Glomerular endothelial cell (primary cell): ENCODE measurements at places on chromosomes 3 and 15. TPM values are rescaled to one million over a fixed set of nuclear protein-coding genes. Genes with fewer than 3 reads are reported as not detected.

GRCh38 chr15:68192804-68193486 lies 12.2 kb downstream of the CALML4 start:
- DNase-seq = no peak

DNA sequence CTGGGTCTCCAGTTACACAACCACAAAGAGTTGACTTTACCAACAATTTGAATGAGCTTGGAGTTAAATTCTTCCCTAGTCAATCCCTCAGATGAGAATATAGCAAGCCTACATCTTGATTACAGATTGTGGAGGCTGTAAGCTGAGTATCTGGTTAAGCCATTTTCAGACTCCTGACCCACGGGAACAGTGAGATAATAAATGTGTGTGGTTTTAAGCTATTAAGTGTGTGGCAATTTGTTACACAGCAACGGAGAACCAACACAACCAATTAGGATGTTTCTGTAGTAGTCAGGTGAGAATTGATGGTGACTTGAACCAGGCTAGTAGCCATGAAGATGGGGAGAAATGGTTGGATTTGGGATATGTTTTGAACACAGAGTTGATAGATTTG lies 37.7 kb upstream of the SLC4A7 start:
- no peak for DNase-seq

DNA sequence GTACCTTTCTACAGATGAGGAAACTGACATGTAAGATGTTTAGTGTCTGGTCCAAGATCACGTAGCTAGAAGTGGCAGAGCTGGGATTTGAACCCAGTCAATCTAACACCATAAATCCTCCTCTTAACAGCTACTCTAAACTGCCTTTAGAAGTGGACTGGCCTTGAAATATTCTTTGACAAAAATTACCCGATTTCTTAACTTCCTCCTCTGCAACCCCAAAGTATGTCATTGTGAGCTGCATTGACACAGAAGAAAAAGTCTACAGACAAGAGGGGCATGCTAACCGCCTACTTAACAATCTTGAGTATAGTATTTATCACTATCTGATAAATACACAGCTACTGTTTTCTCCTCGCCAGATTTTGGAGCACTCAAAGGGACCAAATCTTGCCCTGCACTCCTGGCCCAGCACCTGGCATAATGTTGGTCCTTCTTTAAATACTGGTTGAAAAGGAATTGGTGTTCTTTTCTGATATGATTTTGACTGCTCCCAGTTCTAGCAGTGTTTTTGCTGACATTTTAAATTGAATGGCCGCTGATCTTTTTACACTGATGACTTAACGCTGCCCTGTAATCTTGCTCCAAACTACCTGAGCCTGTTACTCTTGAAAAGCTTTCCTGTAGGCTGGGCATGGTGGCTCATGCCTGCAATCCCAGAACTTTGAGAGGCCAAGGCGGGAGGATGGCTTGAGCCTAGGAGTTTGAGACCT lies 36.9 kb downstream of the ITPR1 start:
- no peak for DNase-seq

DNA sequence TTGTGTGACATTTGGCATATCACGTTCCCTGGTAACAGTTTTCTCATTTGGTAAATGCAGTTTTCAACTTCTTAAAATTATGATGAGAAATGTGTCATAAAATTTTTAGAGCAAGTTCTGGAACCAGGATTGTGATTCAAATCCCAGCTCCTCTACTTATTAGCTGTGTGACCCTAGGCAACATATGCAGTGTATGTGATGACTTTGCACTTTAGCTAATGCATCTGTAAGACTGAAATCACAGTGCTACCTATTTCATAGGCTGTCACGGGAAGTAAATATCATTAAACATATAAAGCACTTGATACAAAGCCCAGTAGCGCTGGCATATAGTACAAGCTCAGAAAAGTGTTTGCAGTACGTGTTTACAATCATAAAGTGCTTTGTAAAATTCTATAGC lies 419.4 kb downstream of the GRM7 start:
- DNase-seq = no peak

DNA sequence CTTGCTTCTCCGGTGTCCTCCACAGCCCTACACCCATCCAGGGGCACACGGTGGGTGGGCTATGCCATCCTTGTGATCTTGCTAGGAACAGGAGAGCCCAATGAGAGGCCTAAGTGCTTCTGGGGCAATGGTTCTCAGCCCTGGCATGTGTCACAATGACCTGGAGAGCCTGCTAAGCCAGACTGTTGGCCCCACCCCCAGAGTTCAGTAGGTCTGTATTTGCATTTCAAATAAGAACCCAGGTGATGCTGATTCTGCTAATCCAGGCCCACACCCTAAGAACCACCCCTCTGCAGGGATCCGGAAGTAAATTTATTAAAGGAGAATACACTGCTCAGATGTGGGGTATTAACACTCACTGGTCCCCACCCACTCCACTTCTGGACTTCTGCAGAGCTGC lies 57.9 kb downstream of the RORA start:
- DNase-seq = no peak

GRCh38 chr3:151445273-151446001 lies 15.4 kb downstream of the IGSF10 start:
- DNase-seq = no peak

RNU6-1 gene
- total RNA-seq = not detected in 2 replicates
